GM13976 (cell line): ENCODE measurements at places on chromosomes 2 and 18.
A peak's percentile ranks its signal among the peaks of the same experiment; 100 is the strongest.

DNA sequence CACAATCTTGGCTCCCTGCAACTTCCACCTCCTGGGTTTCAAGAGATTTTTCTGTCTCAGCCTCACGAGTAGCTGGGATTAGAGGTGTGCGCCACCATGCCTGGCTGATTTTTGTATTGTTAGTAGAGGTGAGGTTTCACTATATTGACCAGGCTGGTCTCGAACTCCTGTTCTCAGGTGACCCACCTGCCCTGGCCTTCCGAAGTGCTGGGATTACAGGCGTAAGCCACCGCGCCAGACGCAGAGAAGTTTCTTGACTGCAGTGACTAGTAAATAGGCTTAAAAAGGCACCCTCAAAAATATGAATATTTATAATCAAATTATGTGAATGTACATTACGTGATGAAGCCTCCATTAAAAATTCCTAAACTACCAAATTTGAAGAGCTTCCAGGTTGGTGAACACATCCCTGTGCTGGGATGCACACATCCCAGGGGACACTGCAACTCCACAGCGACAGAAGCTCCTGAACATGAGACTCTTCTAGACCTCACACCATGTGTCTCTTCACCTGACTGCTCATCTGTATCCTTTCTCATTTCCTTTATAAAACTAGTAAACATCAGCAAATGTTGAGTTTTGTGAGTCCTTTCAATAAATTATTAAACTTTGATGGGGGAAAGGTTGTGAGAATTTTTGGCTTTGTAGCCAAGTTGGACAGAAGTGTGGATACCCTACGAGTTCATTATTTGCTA is 203.3 kb upstream of the SPOPL start:
- no peak for DNase-seq

DNA sequence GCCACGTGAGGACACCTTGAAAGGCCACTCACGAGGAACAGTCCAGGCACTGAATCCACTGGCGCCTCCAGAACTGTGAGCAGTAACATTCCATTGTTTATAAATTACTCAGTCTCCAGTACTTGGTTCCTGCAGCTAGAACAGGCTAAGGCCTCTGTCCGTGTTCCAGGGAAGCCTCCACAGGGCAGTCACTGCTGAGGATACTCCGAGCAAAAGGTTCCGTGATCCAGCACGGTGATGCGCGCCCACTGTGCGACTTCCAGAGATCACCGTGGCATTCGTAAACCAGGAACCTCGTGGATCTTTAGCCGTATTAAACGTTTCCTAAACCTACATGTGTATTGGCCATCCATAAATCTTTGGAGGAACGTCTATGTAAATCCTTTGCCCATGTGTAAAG is 51.5 kb upstream of the SALL3 start:
- DNase-seq: no peak

DNA sequence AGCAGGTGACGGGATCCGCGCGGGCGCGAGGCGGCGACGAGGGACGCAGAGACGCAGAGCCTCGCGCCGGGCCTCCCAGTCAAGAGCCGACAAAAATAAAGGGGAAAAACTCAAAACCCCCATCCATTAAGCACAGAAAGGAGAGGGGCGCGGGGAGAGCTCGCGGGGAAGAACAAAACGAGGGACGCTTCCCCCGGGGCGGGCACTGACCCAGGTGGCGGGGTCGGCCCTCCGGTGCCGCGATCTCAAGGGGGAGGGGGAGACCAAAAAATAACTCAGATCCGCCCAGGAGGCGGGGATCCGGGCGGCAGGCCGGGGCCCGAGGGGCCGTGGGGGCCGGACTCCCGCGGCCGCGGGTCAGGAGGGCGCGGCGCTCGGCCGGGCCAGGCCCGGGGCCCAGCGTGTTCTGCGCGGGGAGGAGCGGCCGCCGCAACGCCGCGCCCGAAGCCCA is 597 bp downstream of the RNF103 start:
- DNase-seq: peak; percentile 79

DNA sequence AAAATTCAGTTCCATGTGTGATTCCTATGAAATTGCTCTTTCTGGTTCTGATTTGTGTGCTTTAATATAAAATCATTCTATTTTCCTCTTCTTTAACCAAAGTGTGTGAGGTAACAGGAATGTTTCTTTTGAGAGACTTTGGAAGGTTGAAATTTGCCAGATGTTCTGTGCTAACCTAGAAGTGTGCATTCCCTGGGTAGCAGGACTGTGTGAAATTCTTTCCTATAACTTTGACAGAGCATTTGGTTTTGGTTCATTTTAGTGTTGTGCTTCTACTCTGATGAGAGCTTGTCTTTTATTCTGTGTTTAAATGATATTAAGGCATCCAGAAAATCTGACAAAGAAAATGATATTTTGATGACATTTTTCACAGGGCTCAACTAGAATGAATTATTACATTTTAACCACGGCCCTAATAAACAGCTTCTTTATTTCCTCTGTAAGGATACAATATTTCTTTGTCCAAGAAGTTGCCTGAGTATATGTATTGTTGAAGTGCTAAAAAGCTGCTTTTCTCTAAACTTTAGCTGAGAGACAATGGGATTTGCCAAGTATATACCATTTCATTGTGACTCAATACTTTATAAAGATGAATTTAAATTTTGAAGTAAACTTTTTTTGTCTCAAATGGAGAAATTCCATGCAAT is 34.7 kb upstream of the DLX1 start:
- no peak for DNase-seq

DNA sequence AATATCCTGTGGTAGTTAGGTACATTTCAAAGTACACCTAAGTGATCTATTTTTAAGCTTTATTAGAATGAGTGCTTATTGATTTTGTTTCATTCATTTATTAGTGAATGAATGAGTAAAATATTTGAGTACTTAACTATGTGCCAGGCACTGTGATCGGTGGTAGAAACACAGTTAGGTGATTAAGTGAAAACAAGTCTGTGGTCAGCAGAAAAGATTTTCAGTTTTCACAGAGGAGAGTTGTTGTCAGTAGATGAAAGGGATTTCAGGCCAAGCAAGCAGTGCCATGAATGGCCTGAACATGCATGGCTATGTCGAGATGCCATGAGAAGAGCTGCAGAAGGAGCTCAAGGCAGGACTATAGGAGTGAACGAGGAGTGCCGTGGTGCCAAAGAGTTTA is 85.9 kb downstream of the SPTBN1 start:
- DNase-seq: no peak

DNA sequence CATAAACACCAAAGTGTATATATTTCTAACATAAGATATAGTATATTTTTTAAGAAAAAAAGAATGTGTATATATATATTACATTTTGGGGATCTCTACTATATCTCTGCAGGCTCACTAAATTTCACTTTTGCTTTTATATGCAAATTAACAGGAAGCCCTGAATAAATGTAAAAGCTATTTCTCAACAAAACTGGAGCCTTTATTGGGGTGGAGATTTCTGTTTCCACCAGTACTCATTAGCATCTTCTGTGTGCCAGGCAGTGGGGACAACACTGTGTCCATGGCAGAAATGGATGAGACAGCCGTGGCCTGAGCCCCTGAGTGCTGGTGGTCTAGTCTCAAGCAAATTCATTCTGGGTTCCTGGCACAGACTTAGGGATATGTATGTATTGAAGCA is 41.3 kb downstream of the C18orf63 start:
- no peak for DNase-seq

DNA sequence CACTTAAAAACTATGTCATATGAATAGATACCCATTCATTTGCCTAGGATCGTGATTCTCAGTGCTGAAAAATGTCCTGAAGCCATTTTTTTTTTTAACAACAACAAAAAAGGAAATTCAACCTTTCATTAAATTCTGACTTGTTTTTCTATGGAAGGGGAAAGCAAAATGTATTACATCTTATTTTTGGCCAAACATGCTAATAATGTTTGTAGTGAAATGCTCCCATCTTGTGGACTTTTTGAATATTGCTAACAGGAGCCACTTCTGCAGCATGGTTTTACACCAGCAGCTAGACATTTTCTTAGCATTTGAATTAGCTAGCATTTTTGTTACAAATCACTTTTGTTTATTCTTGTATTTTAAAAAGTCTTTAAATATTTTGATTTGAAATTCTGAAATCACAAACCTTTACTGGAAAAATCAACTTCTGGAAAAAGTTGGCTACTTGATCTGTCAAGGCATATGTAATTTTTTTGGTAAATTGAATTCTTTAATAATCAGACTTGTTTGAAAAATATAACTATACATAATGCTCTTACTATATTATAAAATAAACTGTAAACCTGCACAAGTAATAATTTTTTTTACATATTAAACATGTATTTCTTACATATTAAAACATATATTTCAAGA is 75.8 kb downstream of the KIDINS220 start:
- peak; percentile 60 for DNase-seq

GRCh38 chr2:102277202-102277700 is 34.1 kb upstream of the IL1RL1 start:
- no peak for DNase-seq

DNA sequence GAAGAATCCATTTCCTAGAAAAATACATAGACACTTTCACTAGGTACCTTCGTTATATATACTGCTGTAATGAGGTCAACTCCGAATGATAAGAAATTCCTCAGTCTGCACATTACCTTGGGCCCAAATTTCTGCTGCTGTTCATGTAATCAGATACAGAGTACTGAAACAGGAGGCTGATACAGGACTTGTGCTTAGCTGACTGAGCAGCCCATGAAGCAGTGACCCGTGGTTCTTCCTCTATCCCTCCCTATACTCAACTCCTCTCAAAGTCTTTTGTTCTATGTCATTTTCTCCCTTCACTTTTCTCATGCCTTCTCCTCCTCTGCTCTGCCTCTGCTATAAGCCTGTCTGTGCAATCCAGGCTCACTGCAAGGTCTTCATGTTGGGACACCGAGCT is 57.5 kb upstream of the ST8SIA5 start:
- DNase-seq: no peak

- no peak for DNase-seq
Measured at GRCh38 chr2:144475044-144475443, 44.9 kb downstream of the ZEB2 start.

DNA sequence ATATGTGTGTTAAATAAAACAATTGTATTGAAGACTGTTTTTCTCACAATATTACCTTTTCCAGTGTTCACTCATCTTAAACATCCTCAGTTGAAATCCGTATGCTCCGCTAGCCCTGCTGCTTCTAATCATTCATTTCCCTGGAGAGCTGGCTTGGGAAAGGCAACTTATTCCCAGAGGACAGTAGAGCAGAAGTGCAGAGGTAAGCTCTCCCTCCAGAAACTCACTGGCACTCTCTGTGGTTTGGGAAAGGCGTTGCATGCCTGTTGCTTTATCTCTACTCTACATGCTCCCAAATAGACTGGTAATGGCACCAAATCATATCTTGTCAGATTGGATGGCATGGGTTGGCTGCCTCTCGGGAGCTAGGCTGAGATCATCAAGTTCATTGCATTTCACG is 117.1 kb upstream of the BOD1L2 start:
- no peak for DNase-seq

DNA sequence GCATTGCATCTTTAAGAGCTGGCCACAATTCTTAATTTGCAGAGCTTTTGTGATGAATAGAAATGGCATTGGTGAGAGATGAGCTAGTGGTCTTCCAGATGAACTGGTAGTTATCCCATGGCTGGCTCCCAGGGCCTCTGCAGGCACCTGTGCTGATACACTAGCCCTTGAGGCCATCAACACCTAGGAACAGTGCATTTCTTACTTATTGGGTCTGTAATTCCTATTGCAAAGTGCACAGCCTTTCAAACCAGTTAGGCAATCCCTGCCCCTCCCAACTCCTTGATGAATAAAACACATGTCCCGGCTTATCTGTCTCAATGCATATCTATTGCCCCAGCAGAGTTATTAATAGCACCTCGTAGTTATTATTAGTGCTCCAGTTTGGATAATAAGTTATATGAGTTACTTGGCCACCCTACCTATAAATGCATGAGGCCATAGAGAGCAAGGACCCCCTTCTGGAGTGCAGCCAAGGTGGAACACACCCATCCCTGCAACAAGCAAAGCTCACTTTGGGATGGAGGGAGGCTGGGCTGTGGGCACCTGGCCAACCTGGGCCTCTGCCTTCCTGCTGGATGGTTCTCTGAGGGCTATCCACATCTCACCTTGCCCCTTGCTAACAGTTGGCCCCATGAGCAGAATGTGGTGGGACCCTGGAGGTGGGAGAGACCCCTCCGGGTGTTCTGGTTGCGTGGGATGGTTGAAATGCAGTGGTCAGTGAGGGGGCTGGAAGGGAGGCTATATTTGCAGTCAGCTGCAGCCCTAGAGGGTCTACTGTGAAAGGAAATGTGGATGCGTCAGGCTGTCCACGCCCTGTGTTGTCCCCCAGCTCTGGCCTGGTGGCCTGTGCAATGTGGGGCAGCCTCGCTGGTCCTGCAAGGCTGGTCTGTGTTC is 455.9 kb upstream of the HS6ST1 start:
- no peak for DNase-seq

- DNase-seq: no peak
Measured at GRCh38 chr18:62102221-62102620, 84.6 kb downstream of the PIGN start.

GRCh38 chr2:43127941-43128558 is 98.4 kb downstream of the ZFP36L2 start:
- no peak for DNase-seq

DNA sequence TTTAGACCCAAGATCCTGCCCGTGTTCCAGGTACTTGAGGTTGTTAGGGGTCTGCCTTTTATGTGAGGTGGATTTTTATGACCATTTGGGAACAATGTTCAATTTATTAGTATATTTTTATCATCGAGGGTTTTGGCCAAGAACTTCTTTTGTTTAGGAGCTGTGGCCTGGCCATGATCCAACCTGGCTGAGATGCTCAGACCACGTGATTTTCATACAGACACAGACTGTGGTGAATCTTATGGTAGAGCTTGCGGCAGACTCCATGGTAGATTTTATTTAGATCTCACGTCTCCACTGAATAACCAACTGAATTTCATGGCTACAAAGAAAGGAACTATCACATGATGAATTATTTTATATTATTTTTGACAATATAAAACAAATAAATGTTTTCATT is 405.5 kb upstream of the VWC2L start:
- no peak for DNase-seq

DNA sequence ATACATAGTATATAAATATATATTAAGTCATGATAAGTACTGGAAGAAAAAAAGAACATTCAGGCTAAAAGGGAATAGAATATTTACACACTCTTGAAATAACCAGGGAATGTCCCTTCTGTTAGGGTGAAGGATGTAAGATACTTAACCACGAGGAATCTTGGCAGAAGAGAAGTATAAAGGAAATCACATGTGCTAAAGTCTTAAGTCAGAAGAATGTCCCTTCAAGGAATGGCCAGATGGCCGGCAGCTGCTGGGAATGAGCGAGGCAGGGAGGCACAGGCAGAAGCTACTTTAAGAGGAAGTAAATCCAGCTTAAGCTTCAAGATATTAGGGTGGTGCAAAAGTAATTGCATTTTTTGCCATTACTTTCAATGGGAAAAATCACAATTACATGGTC is 5.5 kb downstream of the CCDC102B start:
- DNase-seq: no peak
